GM06990 (cell line): ENCODE measurements at places on chromosomes 5 and 9.
A peak's percentile ranks its signal among the peaks of the same experiment; 100 is the strongest.

GRCh38 chr5:103041071-103041676 lies 78.8 kb downstream of the GIN1 start:
- DNase-seq: no peak

DNA sequence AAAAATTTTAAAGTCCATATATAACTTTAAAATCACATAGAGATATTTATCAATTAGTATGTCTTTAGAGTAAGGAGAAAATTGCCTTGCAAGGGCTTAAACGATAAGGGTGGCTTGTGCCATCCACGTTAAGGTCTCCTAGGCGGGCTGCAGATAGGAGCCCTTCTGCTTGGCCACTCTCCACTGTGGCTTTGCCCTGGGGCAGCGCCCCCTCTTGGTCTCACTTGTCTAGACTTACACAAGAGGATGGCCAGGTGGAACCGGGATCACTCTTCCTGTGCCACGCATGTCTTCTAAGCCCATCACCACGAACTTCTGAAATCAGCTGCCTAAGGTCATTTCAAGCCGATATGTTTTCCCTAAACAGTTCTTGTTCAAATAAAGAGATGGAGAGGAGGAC lies 2.9 kb downstream of the FPGS start:
- no peak for DNase-seq

- DNase-seq: no peak
Measured at GRCh38 chr5:68333649-68334552, 118.3 kb downstream of the PIK3R1 start.

DNA sequence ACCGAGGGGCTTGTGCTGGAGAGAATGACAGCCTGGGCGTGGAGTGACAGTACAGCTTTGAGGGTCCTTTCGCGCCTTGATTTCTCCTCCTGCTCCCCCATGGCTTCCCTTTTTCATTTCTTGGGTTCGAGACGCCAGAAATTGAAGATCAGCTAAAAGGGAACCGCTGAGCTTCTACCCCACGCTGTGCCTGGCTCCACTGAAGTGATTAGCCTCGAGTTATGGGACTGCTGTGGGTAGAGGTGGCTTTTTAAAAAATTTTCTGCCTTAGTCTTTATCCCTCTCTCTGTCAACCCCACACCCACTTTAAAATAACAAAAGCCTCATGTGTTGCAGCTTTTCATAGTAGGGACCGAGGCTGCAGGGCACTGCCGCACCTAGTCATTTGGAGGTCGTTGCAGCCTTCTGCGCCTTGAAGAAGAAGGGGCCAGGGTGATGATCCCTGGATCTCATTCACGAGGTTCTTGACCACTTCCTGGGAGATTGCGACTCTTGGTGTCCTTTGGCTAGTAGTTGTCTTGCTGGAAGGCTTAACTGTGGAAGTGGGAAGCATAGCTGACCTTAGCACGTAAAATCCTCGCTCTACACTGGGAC lies 603 bp downstream of the PPIP5K2 start:
- DNase-seq: peak; percentile 9

DNA sequence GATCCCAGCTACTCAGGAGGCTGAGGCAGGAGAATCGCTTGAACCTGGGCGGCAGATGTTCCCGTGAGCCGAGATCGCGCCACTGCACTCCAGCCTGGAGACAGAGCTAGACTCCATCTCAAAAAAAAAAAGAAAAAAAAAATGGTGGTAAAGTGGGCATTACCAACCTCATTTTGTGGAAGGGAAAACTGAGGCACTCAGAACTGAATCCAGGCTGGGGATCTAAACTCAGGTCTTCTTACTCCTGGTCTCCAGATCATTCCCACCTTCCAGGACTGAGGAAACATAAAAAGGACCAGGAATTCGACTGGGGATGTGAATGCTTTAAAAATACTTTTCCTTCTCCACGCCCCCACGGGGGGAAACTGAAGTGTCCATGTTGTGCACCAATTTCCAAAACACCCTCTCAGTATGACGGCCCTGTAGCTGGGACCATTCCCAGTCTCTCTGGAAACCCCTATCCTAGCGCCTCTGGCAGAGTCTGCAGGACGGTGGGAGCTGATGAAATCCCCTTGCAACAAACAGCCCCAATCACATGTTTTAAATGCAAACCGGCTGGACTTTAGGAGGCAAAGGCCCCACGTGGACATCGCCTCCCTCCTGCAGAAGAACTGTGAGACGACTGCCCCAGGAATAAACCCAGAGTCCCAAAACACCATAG lies 8.9 kb upstream of the AKNA start:
- no peak for DNase-seq

- peak; percentile 39 for DNase-seq
Measured at GRCh38 chr9:123660691-123661466, 269.0 kb downstream of the DENND1A start.

DNA sequence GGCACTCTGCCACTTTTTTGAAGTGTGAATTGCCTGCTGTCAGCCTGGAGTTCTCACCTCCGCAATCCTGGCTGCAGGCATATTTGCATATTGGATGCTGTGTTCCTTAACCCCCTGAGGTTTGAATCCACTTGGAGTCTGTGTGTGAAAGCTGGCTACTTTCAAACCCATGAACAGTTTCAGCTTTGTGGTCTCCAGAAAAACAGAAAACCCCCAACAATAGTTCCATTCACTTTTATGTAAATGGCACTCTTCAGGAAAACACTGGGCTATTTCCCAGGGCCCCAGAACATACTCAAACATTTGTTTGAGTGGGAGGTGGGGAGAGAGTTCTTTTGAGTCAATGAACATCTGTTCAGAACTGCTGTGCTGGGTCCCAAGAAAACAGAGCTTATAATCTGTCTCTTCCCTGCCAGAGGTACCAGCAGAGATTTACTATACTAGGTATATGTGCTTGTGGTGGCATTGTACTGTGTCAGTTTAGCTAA lies 5.0 kb downstream of the NUDT2 start:
- DNase-seq: no peak

DNA sequence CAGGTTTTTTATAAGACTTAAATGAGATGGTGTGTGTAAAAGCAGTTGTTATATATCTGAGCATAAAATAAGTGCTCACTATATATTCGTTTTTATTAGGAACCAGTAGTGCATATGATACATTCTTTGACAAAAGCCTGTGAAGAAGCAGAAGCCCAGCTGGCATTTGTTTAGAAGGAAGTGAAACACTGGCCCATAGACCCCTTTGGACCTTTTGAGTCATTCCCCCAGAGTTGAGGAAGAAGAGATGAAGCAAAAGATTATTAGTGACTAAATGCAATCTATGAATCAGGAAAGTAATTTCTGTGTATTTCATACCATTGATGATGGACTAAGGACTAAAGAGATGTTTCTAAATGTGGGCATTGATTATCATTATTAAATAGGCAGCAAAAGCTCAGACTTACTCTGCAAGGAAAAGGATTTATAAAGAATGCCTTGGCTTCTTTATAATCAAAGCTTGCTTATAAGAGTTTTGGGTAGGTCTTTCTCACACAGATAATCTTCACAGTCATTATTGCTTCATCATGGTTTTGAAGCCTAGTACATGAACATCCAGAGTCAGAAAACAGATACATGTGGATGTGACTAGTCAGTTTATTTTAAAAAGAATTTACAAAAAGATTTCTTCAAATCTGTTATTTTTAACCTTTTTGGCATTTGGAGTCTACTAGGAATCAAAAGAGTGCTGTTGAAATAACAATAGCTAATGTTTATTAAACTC lies 16.9 kb upstream of the FER start:
- DNase-seq: peak; percentile 59

GRCh38 chr5:119270960-119271757 lies 84.7 kb upstream of the TNFAIP8 start:
- no peak for DNase-seq

DNA sequence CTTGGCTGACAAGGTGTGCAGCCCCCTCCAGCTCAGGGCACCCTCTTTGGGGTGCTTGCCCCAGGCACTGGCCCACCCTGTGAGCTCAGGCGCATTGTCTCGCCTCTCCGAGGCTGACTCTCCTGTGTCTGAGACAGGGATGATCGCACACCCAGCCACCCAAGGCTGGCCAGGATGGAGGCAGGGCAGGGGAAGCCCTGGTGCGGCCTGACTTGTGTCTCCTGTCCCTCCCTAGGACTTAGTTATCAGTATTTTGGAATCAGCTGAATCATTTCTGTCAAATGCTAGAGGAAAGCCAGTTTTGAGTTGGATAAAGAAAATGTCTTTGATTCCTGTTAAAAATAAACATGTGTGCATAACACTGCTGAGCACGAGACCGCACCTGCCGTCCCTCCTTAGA lies 2.5 kb upstream of the DBH start:
- DNase-seq: no peak

- DNase-seq: no peak
Measured at GRCh38 chr9:34592895-34593601, 3.5 kb upstream of the CNTFR start.

- no peak for DNase-seq
Measured at GRCh38 chr5:154782812-154783592, 27.8 kb downstream of the LARP1 start.

DNA sequence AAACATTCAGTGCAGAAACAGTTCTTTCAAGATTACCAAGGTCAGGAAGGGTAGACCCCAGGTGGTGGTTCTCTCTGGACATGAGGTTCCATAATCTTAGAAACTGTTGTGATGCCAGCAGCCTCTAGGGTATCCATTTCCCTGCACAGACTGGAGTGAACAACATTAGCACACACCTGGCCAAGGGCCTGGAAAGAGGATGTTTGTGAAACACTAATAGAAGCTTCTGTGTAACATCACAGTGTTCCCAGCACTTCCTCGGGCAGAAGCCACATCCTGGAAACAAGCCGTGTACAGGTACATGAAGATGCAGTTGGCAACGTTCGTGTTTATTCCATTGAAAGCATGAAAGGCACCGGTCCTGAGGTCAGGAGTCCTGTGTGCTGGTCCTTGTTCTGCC lies 598.2 kb upstream of the KLF4 start:
- DNase-seq: no peak

DNA sequence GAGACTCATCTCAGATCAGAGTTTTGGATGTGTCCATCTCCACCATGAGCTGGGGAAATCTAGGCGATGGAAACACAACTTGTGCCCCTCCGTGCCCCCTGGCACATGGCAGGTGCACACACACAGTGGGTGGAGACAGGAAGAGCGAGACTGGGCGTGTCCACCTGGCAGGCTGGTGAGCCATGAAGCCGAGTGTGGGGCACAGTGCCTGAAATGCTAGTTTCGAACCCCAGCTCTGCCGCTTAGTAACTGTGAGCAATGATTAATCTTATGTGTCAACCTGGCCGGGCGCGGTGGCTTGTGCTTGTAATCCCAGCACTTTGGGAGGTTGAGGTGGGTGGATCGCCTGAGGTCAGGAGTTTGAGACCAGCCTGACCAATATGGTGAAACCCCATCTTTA lies 80.8 kb upstream of the RNU6ATAC start:
- DNase-seq: no peak

GRCh38 chr9:28135549-28135948 lies 562.3 kb upstream of the C9orf72 start:
- DNase-seq: no peak

DNA sequence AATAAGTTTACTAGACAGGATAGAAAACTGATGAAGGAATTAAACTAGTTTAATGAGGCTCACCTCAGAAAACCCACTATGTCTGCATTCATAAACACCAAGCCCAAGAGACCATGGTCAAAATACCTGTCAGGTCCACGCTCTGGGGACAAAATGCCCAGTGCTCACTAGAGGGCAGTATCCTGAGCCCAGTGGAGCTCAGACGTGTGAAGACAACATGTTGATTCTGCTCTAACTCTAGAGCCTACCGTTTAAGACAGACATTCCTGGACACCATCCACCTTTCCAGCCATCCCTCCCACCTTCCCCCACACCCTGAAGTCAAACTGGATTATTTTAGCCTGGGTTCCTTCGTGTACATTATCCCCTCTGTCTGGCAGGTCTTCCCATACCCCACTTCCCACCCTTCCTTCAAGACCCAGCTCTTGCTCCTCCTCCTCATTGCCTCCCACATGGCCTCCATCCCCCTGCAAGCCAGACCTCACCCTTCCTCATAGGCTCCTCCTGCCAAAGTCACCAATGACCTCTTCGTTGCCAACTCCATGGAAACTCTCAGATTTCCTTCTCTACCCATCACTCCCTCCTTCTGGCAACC lies 142.3 kb upstream of the FSTL4 start:
- no peak for DNase-seq

- DNase-seq: no peak
Measured at GRCh38 chr9:2321523-2322148, 300.0 kb upstream of the VLDLR start.

DNA sequence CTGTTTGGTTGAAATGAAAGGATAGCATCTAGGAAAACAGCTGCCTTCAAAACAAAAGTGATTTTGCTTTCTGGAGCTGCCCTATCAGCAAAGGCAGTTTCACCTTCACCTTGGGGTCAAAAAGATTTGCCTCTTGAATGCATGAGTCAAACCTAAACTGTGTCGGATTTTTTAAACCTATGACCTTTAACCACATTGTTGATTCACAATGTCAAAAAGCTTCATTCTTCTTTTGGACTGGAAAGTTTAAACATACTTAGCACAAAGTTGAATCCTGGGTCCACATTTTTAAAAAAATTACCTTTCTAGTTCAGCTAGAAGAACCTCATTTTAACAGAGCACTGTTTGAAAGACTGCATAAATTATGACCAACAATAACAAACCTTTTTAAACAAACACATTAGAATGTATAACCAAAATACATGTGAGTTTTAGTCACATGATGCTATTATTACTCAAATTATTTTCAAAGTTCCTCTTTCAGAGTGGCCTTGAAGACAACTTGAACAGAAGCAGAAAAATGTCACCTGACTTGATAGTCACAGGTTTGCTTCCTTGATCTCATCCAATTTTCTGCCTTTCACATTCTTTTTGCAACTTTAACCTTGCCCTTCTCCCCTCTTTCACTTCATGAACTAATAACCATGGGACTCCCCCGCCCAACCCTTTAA lies 109.7 kb upstream of the LHFPL2 start:
- DNase-seq: peak; percentile 76

GRCh38 chr9:78297672-78297961 lies 692 bp downstream of the PSAT1 start:
- DNase-seq: no peak

- no peak for DNase-seq
Measured at GRCh38 chr5:173352366-173353349, 24.4 kb upstream of the STC2 start.

GRCh38 chr5:20286512-20286911 lies 298.5 kb upstream of the CDH18 start:
- no peak for DNase-seq

DNA sequence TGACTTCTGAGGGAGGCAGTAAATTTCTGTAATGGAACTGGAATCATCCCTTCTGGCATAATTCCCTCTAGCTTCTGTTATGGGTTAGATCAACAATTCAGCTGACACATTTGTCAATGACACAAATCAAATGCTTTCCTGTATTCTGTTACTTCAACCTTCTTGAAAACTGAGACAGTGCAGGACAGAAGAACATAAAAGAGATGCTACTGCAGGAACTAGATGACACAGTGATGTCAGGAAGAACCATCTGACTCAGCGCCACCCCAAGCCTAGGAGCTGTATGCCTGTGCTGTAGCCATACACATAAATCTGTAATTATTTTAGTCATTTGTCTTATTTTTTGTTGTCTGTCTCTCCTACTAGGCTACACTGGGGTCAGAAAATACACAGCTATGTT lies 18.2 kb upstream of the CEP120 start:
- no peak for DNase-seq

- DNase-seq: no peak
Measured at GRCh38 chr5:54325610-54326311, 15.4 kb upstream of the ARL15 start.

- DNase-seq: no peak
Measured at GRCh38 chr9:123860603-123861002, 69.3 kb downstream of the DENND1A start.

- no peak for DNase-seq
Measured at GRCh38 chr9:105154723-105155191, 89.7 kb upstream of the SLC44A1 start.
